Germinal center (tissue), 1 donor: ENCODE measurements at places on chromosomes 4 and X.

GRCh38 chr4:14924076-14924811, 78.0 kb upstream of the CPEB2 start:
- no peak for DNase-seq

DNA sequence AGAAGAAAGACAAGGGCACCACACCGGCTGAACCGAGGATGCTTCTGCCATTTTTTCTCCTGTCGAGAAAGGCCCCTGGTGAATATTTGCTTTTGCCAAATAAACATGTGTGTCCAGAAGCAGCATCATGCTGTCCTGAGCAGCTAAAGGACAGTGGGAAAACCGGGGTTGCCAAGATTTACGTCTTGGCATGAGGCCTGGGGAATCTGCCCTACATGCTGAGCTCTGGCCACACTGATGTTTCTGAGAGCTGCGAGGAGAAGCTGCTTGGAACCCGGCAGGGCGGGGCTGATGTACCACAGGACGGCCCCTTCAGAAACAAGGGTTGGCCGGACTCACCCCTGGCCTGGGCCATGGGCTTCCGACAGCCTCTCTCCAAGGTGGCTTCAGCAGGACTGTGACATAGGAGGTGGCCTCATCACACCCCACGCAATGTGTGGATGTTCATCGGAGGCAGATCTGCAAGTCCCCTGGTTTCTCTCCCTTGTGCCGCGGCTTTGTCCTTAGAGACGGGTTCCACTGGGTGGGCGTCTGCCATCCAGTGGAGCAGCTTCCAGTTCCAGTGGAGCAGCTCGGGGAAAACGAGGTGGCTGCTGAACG, 42.2 kb upstream of the SORCS2 start:
- DNase-seq: no peak

GRCh38 chrX:31499109-31499508, 427.3 kb upstream of the FTHL17 start:
- DNase-seq: no peak

- no peak for DNase-seq
Measured at GRCh38 chrX:54494989-54495813, 833 bp downstream of the FGD1 start.

DNA sequence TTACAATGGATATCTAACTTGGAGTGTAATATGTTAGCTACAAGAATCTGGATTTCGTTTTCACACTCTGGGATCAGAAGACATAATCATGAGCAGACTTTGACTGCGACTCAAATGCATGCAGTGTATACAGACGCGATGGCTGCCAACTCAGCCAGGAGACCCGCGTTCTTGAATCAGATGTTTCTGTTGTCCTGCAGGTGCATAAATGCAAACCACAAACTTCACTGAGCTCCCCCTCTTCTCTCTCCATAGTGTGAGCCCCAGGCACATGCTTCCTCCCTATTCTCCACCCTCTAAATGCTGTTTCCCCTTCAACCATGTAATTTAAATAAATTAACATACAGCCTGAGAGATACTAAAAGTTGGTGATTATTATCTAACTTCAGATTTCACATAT, 347.9 kb downstream of the DCHS2 start:
- DNase-seq: no peak

- no peak for DNase-seq
Measured at GRCh38 chr4:108043526-108043925, 53.8 kb downstream of the HADH start.

- DNase-seq: peak; percentile 86
Measured at GRCh38 chr4:40856840-40857362, 107.1 kb downstream of the NSUN7 start.

DNA sequence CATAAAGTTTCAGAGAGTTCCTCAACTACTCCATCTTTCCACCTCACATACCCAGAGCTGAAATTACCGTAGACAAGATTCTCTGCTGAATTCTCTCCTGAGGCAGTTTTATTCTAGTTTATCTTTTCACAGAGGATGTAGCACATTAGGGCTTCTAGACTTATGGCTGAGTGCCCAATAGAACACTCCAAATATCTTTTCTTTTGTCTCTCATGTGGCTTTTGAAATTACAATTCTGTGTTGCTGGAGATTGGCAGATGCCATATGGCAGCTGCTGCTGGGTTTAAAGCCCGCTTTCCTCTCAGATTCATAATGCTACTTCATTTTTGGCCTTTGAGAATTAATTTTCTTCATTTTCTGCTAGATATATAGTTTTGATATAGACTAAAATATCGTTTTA, 107.6 kb upstream of the BANK1 start:
- no peak for DNase-seq

- DNase-seq: no peak
Measured at GRCh38 chr4:76873495-76873894, 24.4 kb downstream of the SOWAHB start.

DNA sequence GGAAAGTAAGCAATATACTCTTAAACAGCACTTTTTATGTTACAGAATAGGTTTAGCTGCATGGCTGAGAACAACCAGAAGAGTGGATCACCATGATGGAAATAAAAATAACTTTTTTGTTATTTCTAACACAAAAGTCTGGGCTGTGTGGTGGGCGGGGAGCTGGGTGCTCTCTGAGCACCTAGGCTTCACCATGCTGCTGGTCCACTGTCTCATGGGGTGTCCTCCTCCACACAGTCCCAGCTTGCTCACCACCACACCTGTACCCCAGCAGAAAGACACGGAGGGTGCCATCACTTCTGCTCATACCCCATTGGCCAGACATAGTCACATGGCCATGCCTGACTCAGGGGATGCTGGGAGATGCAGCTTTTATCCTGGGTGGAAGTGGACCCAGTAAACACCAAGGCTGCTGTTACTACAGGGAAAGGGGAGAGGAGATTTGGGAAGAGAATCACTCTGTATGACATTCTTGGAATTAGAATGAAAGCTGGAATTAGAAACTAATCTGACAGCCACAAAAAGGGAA, 45.0 kb downstream of the CPZ start:
- no peak for DNase-seq

GRCh38 chrX:10819973-10820372, 199.6 kb upstream of the MID1 start:
- no peak for DNase-seq

GRCh38 chr4:60865273-60865672, 334.9 kb upstream of the ADGRL3 start:
- DNase-seq: no peak

- DNase-seq: no peak
Measured at GRCh38 chr4:33437406-33437805, 2717.2 kb downstream of the PCDH7 start.

DNA sequence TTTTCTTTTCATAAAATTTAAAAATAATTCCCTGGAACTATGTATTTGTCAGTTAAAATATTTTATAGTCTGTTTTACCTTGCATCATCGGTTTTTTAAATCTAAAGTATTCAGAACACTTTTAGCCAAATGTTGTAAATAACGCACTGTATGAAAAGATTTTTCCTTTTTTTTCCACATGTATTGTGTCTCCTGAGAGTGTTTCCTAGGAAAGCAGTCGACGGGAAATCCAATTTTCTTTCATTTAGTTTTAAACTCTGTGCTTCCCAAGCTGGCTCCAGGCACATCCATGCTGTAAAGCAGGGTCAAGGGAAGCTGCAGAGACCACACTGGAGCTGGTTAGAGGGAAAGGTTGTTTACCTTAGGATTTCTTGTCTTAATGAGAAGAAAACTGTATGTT, 1724.3 kb upstream of the TENM3 start:
- DNase-seq: no peak

DNA sequence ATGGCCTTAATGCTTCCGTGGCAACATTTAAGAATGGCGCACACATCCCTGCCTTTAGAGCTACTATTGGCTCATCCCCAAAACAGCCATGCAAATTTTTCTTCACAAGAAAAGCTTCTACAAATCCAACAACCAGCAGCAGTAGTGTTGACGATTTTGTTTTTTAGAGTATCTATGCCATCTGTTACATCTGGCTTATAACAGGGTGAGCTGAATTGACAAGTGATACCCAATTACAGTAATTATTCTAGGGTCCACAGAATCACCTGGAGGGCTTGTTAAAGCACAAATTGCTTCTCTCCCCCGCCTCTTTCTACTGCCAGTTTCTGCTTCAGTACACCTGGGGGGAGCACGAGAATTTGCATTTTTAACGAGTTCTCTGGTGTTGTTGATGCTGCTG, 34.1 kb downstream of the DCHS2 start:
- no peak for DNase-seq

- DNase-seq: no peak
Measured at GRCh38 chr4:143625632-143626031, 74.8 kb downstream of the FREM3 start.

GRCh38 chr4:112279882-112280315, 5.8 kb downstream of the TIFA start:
- DNase-seq: no peak

GRCh38 chrX:150036181-150036580, 97.9 kb upstream of the EOLA2 start:
- no peak for DNase-seq

GRCh38 chrX:17768997-17769396, 31.7 kb downstream of the SCML1 start:
- DNase-seq: no peak

DNA sequence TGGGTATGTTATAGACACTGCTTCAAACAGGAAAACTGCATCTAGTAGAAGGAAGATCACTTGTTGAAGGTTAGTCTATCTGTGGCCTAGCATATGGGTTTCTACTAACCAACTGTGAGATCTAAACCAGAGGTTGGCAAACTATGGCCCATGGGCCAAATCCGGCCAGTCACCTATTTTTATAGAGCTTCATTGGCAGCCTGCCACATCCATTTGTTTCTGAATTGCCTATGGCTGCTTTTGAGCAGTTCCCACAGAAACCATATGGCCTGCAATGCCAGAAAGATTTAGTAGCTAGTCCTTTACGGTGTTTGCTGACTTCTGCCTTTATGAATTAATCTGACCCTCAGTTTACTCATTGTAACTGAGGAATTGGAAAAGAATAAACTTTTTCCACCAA, 71.1 kb downstream of the MID1 start:
- no peak for DNase-seq

GRCh38 chr4:80313627-80314026, 21.9 kb upstream of the CFAP299 start:
- DNase-seq: no peak

GRCh38 chrX:115147220-115147619, 42.0 kb upstream of the RBMXL3 start:
- DNase-seq: no peak

DNA sequence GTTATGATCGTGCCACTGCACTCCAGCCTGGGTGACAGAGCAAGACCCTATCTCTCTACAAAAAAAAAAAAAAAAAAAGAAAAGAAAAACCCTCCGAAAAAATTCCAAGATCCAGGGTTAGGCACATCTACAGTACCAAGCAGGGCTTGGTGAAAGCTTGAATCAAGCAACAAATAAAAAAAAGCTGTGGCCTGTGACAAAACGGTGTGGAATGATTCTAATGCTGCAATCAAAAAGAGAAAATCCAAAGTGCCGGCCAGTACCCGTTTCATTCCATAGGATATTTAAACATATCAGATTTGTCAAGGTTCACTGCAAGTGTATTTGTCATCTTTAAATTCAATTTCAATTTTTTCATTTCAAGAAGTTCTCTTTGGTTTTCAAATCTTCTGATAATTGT, 20.5 kb downstream of the RWDD4 start:
- DNase-seq: no peak

- peak; percentile 24 for DNase-seq
Measured at GRCh38 chr4:185127021-185127925, 15.8 kb upstream of the SLC25A4 start.

DNA sequence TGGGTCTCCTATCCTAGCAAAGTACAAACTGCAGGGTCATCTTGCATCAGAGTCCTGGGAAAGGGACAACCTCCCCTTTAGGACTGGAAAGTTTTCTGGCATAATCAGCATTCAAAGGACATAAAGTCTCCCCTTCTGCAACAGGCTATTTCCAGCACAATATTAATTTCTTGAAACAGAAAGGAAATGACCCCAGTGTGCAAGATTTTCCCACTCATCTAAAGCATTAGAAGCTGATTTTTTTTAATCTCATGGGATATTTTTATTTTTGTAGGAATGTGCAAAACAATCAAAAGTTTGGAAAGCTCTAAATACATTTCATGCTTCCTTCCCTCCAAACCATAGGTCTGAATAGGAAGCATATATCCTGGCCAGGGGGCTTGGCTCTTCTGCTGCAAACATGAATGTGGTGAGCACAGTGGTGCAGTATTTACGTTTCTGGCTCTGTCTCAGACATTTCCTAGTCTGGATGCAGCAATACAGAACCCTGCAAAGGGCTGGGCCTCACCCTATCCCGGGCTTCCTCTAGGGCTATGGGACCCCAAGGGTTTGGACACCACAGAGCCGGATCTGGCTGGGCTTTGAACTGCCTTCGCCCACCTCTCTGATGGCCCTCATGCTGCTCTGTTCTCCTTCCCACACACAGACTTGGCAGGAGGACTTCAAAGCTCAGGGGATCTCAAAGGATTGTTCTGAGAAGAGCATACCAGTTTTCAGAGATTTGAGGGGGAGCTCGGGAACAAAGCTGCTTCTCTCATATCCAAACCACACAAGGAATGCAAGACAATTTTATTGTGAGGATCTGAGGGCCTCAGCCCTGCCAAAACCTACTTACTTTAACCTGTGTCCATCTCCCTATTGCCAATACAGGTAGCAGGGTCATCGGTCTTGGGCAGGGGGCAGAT, 64.9 kb downstream of the POLR2B start:
- no peak for DNase-seq

DNA sequence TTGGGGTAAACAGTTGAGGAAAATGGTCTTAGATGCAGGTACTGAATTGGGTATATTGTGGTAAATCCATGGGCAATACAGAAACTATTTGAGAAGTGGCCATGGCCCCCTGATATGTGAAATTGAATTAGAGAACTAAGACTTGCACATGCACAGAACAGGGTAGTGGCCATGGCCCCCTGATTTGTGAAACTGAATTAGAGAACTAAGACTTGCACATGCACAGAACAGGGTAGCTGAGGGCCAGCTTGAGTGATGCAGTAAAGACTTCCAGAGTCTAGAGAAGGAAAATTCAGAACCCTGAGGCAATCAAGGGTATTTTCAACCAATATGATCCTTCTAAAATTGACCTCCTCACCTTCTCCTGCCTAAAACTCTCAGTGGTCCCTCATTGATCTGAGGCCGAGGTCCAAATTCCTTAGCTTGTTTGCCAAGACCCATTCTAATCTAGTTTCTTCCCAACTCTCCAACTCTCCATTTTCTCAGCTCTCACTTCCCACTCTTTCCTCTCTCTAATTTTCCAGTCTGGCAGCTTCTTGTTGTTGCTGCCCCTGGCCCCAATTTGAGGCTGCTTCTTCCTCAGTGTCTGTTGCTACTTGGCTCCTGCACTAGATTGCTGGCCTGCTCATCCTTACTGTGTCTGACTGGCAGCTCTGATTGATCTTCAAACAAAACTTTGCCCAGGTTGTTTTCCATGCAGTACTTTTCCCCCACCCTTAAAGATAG, 72.4 kb downstream of the FRAS1 start:
- DNase-seq: no peak

DNA sequence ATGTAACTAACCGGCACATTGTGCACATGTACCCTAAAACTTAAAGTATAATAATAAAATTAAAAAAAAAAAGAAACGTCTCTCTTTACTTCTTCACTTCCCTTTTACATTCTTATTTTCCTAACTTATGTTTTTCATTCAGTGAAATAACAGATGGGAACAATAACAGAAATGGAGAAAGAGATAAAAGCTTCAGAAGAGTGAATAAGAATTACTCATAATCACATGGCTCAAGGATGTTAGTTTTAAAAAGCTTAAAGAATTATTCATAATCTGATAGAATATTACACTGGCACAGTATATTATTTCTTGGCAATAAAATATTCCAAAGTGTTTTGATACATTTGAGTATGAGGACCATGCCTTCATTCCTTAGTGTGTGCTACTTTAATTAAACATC, 175.6 kb downstream of the COL25A1 start:
- DNase-seq: no peak
